Skin of body (tissue), 3 donors: ENCODE measurements at places on chromosomes 3 and 15.

GRCh38 chr3:170244576-170244975, 22.4 kb downstream of the PRKCI start:
- no peak for DNase-seq

DNA sequence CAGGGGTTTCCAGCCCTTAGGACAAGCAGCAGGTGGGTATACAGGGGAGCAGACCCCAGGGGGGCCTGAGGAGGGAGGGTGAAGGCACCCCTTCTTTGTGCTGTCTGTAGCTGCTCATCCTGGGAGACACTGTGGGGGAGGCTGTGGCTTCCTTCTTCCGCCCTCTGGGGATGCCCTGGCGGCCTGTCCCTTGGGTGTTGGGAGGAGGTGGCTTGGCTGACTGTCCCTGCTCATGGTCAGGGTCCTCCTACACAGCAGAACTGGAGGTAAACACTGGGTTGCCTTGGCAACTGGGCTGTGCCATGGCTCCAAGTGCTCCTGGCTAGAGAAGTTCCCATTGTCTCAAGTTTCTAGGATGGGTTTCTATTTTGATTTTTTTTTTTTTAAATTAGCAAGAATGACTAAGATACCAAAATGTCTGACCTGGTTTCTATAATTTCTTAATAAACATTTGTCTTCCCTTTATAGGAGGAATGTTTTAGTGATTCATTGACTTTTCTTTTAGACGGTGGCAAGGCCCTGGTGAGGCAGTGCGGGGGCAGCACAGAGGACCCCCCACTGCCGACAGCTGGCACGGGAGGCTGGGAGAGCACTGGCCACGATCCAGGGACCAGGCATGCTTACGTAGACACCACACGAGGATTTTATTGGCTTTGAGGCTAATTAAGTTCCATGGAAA, 12.4 kb downstream of the KLF13 start:
- no peak for DNase-seq

GRCh38 chr3:129992781-129993180, 18.3 kb downstream of the TRH start:
- no peak for DNase-seq

DNA sequence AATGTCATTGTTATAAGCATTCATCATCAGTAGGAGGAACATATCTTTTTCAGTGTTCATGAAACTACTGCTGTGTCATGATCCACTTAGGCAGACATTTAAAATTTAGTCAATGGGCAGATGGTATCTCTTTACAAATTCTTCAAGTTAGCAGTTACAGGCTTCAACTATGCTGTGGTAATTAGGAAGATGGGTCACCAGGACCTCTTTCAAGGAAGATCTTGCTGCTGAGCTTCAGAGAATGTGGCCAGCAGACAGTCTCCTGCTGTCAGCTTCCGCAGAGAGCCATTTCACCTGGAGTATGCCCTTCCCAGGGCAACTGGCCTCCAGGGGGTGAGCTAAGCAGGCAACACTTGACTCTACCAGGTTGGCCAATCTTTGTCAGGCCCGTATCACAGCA, 19.4 kb downstream of the IFT57 start:
- no peak for DNase-seq

DNA sequence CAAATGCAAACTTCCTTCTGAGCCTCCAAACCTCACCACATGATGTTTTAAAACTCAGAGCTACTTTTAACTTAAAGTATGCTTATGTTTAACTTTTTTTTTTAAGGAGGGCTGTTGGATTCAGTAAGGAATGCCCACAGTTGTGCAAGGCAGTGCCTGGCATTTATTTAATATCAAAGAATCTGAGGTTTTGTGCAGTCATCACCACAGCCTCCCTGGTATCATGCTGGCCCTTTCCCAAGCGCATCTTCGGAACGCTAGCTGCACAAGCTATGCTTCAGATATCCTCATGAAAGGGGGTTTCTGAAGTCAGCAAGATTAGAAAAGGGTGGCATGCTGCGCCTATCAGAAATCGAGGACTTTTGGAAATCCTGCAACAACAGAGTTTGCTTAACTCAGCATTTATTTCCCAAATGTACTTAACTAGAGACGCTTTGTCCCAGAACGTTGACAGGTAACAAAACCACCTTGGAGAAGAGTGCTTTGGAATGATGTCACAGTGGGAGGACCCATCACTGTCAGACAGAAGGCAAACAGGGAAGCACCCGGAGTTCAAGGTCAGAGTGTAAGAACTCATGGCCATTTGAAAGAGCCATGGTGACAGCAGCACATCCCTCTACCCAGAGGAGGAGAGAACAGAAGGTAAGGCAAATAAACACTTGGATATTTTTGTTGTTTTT, 120.2 kb upstream of the IGF1R start:
- no peak for DNase-seq

DNA sequence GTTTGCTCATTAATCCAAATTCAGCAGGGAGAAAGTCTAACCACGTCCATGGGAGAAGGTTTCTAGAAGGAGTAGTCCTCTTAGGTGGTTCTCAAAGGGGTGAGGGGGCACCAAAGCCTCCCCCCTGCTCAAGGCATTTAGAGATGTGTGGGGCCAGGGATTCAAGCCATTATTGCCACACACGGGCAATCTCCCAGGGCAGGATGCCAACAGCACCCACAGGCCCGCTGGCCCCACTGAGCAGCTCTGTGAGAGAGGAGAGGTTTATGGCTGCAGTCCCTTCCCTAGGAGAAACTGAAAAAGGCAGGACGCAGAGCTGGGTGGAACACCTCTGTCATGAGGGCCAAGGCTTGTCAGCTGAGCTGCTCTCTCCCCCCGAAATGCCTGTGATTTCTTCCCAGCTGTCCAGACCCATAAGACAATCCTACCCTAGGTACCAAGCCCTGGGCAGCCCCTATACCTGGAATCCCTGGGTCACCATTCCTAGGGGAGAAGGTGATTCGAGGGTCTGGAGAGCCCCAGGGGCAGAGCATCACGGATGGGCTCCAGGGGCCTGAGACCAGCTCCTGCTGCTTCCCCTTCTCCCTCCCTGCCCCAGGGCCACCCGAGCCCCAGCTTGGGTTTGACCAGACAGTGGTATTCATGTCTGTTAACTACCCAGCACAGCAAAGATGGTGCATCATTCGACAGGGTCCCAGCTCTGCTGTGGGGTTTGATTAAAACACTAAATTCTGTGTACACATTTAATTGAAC, 39.0 kb downstream of the WHAMM start:
- DNase-seq: no peak

DNA sequence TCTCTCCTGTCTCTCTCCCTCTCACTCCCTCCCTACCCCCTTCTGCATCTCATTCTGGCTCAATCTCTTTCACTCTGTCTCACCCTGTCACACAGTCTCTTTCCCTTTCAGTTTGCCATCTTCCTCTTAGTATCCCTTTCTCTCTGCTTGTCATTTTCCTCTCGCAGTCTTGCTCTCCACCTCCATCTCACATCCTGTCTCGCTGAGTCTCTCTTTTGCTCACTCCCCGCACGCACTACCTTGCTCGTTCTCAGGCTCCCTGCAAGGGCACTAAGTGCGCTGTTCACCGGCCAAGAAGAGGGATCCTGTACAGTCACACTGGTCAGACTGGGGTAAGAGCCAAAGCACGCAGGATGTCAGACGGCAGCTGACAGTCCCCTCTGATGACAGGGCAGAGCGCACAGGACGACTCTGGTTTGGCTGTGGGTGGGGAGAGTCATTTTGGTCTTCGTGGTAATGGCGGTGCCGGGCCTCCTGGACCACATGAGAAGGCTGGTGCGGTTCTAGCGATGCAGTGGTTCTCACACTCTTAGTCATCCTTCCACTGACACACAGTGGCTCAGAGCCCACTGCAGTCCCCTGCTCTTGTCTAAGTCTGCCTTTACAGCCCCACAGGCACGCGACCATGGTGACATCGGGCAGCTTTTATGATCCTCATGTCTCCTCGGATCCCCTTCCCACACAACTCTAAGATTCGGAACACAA, 356.8 kb downstream of the FOXP1 start:
- no peak for DNase-seq

DNA sequence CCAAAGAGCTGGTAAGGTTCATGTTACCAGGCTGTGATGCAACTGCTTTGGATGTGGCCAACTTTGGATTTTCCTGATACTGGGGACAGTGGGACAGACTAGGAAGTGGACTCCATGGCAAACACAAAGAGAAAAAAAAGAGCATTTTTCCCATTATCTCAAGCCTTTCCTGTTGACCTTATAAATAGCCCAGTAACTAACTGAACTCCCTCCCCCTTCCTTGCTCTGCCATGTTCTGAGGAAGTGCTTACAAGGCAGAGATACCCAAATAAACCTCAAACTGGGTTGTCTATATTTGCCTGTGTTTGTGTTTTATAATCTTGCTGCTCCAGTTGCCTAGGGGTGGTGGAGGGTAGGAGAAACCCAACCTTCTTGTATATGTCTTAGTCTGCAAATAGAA, 27.3 kb upstream of the SLC9A9 start:
- no peak for DNase-seq

- peak; percentile 92 for DNase-seq
These were observed 25.7 kb upstream of the GALNT15 start for GRCh38 chr3:16148783-16149182.

DNA sequence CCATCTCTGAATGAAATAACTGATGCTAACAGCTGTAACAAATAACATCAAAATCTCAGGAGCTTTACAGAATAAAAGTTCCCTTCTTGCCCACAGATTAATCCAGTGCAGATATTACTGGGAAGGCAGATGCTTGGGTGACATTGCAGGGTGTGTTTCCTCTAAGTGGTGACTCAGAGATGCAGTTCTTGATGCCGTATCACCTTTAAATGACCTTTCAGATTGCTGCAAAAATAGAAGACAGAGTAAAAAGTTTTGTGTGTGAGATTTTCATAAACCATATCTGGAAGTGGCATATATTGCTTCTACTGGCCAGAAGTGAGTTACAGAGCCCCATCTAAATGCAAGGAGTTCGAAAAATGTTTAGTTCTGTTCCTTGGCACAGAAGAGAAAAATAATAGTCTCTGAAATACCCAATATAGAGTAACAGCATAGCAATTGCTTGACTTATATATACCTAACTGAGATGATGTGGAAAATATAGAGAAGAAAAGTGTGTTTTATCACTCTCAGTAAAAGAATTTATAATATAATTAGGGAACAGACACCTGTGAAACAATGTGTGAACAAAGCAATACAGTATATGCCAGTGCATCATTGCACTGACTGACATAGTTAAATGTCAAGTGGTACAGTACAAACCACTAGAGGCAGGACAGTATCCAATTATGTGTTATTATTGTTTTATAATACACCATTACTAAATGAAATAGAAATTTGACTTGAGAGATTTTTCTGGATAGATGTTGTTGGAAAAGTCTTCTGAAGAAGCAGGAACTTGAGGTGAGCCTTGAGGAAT, 430.7 kb upstream of the CBLB start:
- no peak for DNase-seq

DNA sequence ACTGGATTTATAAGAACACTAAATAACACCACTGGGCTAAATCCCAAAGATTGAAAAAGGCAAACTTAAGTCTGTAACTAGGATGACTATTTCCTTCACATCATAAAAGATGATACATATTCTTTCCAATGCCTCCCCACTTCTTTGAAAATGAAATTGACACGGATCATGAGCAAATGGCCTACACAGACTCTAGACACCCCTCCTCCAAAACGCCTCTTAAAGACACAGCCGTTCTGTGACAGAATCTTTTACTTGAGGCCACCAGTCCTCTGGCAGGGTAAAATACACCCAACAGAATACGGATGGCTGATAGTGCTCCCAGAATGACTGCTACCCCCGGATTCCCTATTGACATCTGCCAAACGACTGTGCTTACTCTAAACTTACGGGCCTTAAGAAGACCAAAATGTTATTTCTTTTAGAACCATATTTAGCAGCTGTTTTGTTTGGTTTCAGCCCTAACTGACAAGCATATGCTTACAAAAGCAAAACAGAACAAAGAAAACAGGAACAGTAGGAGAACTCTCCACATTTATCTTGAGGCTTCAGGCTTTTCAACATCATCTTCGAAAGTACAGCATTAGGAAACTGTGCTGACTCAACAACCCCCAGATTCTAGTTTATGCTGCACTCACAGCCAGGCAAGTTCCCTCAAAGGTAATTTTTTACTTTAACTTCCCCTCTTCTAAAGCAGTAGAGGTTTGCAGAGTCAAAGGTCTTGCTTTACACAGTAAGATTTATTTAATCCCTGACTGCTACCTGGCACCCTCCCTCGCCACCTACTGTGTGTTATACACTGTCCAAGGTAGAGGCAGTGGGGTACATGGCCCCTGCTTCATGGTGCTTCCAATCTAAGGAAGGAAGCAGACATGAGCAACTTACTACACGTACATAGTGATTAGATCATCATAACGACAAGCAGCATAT, 84.3 kb downstream of the TNIK start:
- peak; percentile 5 for DNase-seq

DNA sequence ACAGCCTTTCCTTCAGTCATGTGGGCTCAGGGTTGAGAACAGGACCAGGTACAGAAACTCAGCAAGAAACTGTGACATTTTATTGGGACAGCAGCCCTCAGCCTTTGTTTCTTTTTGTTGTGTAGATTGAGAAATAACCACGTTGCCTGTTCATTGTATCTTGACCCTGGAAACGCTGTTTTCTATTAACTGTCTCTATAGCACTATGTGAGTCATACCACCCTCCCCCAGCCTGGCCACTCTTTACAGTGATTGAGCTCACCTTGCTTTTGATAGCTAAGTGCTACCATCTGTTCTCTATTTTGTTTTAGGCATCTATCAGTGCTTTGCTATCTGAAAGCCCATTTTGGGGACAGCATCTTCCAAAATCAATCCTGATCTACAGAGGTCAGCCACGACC, 127.9 kb downstream of the CD47 start:
- DNase-seq: no peak

DNA sequence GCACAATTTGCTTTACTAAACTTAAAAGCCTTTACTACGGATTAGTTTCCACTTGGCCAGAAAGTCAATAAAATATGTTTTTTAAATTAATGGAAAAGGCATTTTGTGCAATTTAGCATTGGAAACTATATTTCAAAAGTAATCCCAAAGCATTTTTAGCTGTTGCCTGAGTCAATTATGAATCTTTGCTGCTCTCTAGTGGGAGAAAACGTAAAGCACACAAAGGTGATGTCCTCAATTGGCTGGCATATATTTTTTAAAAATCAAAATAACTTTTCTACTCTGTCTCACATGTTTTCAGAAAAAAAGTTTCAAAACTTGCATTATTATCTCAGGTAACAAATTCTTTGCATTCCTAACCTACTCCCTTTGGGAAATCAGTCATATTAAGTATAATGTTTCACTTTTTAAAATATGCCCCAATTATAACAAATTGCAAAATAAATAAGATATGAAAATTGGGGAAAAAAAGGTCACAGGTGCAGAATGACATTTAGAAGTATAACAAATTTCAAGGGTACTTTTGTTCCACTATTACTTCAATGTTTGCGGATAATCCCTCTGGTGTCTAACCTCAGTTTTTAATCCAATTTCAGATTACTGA, 47.2 kb upstream of the TEX55 start:
- no peak for DNase-seq

- no peak for DNase-seq
These were observed 340.3 kb upstream of the TBC1D5 start for GRCh38 chr3:18082551-18083272.
